ENCODE measurements at places on chromosomes 6 and 20.

DNA sequence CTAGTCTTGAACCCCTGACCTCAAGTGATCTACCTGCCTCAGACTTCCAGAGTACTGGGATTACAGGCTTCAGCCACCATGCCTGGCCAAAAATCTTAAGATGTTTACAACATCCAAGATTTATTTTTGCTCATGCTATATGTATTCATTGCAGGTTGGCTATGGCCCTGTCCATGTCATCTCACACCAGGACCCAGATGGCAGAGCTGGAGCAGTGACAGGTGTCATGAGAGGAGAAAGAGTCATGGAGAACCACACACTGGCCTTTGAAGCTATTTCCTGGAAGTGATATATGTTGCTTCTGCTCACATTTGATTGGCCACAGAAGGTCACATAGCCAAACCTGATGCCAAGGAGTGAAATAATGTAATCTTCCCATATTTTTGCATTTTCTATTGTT lies 13.8 kb upstream of the DDR1 start:
- DNase-seq, result no peak

- DNase-seq, result peak; percentile 56
Measured at GRCh38 chr6:80133020-80133419, 26.5 kb downstream of the BCKDHB start.

- no peak for DNase-seq
Measured at GRCh38 chr20:57408536-57409233, 17.5 kb downstream of the RBM38 start.

- no peak for DNase-seq
Measured at GRCh38 chr6:71452697-71453370, 164.2 kb downstream of the OGFRL1 start.

GRCh38 chr6:29483186-29483585 lies 4.6 kb downstream of the MAS1L start:
- no peak for DNase-seq

GRCh38 chr6:30463651-30464618 lies 25.4 kb upstream of the HLA-E start:
- no peak for DNase-seq

DNA sequence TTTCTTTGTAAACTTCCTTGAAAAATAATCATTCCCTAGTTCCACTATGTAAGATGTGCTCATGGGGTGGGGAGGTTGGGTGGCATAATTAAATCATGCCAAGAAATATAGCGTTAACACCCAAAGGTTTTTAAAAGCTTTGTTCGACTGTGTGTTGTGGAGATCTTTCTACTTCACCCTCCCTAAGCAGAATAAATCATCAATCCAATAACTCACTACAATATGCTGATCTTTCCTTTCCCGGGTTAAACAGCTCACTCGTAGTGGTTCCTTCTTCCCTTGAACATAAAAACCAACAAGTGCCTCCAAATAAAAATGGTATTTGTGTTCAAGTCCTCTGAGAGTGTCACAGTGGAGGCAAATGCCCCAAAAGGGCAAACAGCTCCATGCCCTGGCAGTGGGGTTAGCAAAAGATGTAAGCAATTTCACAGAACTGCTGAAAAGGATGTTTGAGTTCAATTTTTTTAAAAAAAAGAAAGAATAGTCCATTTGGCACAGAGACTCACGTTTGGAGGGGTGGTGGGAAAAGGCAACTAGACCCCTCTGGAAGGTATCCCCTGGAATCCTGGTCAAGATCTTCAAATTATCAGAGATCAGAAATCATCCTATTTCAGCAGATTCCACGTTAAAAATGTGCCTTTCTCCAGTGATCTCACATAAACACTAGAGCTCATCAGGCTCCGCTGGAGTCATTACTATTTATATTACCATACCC lies 99.1 kb downstream of the TFAP2A start:
- DNase-seq, result no peak

All from kidney capillary endothelial cell (primary cell).